ENCODE measurements at places on chromosomes 11 and 22.

DNA sequence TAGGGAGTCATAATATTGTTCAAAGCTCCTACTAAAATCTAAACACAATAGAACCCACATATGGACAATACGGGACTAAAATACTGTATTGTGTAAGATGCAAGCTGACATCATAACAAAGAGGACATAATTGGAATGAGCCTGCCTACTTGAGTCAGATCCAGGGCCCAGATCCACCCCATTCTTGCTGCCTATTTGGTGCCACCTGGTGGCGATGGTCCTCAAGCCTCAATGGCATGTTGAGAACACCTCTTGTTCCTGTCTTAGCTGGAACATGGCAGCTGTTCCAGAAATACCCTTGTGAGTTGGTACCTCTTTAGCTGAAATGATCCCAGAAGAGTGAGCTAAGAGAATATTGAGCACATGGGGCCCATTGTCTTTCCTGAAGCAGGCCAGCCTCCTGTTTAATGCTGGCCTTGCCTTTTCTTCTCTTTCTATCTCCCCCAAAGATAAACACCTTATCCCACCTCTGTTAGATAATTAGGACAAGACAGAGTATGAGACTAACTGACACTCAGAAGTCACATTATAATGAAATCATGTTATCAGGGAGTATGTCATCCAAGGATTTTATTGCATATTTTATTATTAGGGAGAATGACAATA, 680.9 kb upstream of the ANO5 start:
- peak; percentile 47 for DNase-seq

DNA sequence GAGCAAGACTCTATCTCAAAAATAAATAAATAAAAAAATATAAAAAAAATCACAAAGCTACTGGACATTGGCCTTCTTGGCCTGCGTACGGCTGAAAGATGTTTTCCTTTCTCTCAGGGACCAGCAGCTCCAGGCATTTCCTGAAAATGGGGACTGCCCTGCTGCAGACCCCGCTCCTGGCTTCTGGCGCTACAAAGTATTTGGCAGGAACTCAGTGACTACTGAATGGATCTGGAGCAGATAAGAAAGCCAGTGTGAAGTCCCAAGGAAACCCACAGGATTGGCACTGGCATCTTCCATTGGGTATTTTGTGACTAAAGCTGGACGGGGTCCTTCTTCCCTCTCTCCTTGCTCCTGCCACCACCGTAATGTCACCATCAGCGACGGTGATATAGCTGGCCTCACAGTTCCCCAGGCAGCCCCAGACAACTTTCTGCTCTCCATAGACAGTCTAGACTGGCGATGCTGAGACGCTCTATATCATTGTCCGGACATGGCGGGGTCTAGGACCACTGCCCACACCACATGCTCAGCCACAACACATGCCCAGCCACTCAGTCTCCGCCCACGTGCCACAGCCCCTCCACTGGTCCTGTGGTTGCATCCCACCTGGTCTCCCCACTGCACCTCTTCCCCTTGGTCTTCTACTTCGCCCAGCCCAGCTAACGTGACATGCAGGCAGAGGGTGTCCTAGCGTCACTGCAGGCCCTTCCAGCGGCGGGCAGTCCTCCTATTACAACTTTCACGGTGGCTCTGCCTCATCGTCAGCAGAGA, 22.7 kb upstream of the YPEL1 start:
- DNase-seq: no peak

DNA sequence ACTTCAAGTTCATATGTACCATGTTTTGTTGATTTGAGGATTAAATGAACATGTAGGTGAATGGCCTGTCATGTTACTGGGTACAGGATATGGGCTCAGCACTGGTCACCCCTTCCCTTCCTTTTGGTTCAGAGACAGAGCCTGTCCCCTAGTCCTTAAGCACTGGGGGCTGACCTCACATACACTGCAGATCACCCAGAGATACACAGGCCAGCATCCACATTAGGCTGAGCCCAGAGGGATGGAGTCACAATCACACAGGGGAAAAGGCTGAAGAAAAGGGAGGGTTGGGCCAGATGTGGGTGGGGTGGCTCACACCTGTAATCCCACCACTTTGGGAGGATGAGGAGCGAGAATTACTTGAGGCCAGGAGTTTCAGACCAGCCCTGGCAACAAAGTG, 62.3 kb downstream of the IGLL5 start:
- no peak for DNase-seq

DNA sequence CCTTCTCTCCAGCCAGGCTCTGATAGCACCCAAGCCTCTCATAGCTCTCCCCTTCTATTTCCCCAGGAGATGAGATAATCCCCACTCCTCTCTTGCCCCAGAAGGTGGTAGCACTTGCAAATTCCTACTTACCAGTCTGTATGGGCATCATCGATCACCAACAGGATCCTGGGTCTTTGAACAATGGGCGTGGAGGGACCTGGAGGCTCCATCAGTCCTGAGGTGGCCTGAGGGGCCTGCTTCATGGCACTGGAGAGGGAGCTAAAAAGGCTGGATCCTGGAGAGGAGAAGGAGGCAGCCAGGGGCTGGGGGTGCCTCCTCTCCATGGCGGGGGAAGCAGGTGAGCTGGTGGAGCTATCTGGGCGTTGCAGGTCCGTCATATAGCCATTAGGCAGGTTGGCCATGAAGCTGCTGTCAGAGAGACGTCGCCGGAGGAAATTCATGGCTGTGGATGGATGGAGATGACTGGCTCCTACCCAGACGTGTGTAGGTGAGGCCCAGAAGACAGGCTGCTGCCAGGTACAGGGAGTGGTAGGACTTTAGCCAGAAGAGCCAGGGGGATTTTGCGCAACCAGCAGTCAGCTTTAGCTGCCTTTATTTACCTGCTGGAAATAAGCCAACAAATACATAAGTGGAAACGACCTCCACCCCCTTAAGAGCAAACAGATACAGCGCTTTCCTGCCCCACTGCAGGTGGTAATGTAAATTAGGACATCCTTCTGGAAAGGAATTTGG, 51.8 kb downstream of the SYN3 start:
- no peak for DNase-seq

DNA sequence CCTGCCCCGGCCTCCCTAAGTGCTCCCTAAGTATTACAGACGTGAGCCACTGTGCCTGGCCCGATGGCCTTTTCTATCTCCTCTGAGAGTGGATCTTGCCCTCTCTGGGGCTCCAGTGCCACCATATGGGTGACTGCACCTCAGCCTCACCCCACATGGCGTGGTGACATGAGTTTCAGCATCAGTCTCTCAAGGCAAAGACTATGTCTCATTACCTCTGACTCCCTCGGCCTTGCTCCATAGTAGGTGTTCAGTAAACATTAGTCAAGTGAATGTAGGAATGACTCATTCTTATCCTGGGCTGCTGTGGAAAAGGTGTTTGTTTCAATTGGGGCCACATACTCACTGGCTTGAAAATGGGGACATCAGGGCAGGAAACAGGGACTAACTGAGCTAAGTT, 168.8 kb downstream of the GRIK4 start:
- no peak for DNase-seq

GRCh38 chr11:130190371-130190881, 30.8 kb downstream of the ST14 start:
- DNase-seq: no peak

GRCh38 chr11:69280451-69280850, 13.5 kb upstream of the MYEOV start:
- no peak for DNase-seq

- DNase-seq: no peak
These were observed 35.5 kb upstream of the CD82 start for GRCh38 chr11:44529895-44530412.
